ENCODE measurements at places on chromosomes 4 and X.
A peak's percentile ranks its signal among the peaks of the same experiment; 100 is the strongest.

- DNase-seq = no peak
These were observed 2.5 kb upstream of the USP27X start for GRCh38 chrX:49876750-49877149.

- no peak for DNase-seq
These were observed 236.2 kb upstream of the MAGEB16 start for GRCh38 chrX:35561985-35562384.

DNA sequence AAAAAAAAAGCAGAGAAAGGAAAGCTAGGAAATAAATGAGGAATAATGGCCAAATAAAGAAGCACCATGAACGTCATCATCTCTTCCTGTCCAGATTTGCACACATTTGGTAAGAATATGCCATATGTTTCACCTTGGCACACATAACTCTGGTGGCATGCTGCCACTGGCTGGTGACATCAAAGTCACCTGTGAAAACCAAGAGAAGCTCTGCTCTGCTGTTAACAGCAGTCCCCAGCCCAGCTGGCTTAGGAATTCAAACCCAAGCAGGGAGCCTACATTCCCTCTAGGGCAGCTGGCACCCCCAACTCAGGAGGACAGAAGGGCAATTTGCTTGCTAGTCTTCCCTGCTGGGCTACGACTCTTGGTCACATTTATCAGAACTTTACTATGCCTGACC lies 77.6 kb downstream of the RASL11B start:
- no peak for DNase-seq

- DNase-seq = no peak
These were observed 212.8 kb upstream of the GYPA start for GRCh38 chr4:144353292-144353691.

GRCh38 chrX:39982948-39983347 lies 114.8 kb downstream of the BCOR start:
- DNase-seq = peak; percentile 43

- no peak for DNase-seq
These were observed 9.2 kb downstream of the PALLD start for GRCh38 chr4:168506014-168506413.

GRCh38 chr4:185244763-185245162 lies 35.4 kb downstream of the SNX25 start:
- DNase-seq = no peak

DNA sequence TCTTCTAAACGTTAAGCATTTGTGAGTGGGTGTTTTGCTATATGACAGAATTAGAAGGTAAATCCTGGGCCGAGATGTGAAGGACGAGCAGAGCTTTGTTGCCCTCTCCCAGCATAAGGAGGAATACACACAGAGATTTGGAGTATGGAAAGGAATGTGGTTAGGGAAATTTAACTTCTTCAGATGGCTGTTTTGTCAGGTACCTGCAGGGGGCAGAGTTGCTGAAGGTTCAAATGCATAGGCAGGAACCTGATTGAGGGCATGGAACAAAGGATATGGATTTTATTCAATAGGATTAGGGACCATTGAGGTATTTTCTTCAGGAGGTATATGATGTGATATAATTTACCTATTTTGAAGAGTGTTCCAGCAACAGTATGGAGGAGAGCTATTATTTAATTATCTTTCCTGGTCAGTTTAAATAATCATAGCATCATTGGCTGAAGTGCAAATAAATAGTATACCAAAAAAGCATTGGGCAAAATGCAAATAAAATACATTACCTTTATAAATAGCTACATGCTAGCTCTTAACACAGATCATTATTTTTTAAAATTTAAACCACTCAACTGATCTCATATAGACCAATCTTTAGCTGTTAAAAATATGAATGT lies 143.6 kb downstream of the SLIT2 start:
- DNase-seq = peak; percentile 54
